ENCODE measurements at places on chromosomes 4 and X.

GRCh38 chr4:123017636-123018395, 95.4 kb upstream of the NUDT6 start:
- peak; percentile 73 for DNase-seq

DNA sequence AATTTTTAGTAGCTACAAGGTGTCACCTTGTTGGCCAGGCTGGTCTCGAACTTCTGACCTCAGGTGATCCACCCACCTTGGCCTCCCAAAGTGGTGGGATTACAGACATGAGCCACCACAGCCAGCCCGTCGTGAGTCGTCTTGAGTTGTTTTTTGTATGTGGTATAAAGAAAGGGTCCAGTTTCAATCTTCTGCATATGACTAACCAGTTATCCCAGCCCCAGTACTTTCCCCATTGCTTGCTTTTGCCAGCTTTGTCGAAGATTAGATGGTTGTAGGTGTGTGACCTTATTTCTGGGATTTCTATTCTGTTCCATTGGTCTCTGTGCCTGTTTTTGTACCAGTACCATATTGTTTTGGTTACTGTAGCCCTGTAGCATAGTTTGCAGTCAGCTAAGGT, 105.9 kb downstream of the OR13H1 start:
- no peak for DNase-seq

DNA sequence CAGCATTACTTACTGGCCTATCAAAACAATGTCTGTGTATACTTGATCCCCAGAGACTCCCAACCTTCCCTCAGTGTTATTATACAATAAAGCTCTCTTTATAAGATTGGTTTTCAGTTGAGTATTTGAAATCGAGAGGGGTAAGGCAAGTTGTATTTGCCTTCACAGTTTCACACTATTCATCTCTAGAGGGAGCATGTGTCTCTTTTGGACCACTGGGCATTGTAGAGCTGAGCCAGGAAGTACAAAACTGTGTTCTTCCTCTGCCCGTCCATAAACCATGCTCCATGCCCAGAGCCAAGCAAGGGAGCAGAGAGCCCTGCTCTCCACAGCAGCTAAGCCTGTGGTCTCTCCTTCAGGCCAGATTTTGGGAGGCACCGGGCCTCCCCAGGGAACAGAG, 61.5 kb upstream of the HHIP start:
- peak; percentile 49 for DNase-seq

DNA sequence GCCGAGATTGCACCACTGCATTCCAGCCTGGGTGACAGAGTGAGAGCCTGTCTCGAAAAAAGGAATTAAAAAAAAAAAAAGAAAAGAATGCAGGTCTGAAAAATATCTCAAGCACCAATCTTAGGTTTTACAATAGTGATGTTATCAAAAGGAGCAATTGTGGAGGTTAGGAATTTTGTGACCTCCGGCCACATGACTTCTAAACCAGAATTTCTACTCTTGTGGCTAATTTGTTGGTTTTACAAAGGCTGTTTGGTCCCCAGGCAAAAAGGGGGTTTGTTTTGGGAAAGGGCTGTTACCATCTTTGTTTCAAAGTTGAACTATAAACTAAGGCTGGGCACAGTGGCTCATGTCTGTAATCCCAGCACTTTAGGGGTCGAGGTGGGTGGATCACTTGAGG, 15.4 kb upstream of the ZNF41 start:
- no peak for DNase-seq

- peak; percentile 28 for DNase-seq
Measured at GRCh38 chrX:134236626-134237614, at the start of gene CCDC160. TSS of gene CCDC160 (plus strand) at chrX:134237182. CDS start at chrX:134244801, 7,619 bp downstream.

- DNase-seq: no peak
Measured at GRCh38 chr4:149965206-149965605, 113.0 kb upstream of the DCLK2 start.

DNA sequence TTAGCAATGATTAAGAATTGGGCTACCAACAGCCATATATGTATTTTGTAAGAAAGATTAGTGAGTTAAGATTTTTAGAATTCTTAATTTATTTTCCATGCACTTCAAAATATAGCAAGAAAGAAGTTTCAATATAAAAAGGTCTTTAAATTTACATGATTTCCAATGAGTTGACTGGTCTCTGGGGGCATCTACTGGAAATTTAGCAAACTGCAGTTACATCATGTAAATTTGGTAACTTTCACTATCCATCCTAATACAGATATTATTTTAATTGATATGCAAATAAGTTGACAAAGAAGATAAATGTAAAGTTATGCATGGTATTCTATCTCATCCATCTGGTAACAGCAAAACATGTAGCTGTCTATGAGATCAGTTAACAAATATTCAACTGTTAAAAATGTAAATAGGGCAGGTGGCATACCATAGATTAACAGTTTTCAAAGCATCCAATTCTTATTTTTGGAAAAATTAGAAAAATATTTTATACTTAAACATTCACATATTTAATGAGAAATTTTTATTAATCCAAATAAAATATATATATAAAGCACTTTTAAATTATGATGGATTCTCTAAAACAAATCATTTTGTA, 29.1 kb downstream of the TTC29 start:
- DNase-seq: peak; percentile 72

DNA sequence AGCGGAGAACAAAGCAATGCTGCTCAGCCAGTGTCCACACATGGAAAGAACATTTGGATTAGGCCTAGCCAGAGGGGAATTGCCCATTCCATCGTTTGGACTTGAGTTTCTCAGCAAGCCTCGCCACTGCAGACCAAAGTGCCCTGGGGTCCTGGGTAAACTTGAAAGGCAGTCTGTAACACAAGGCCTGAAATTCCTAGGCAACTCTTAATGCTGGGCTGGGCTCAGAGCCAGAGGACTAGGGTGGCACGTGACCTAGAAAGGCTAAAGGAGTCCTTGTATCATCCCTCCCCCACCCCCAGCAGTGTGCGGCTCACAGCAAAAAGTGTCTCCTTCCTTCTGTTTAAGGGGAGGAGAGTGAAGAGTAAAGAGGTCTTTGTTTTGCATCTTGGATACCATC, 210.4 kb upstream of the ARX start:
- DNase-seq: no peak

DNA sequence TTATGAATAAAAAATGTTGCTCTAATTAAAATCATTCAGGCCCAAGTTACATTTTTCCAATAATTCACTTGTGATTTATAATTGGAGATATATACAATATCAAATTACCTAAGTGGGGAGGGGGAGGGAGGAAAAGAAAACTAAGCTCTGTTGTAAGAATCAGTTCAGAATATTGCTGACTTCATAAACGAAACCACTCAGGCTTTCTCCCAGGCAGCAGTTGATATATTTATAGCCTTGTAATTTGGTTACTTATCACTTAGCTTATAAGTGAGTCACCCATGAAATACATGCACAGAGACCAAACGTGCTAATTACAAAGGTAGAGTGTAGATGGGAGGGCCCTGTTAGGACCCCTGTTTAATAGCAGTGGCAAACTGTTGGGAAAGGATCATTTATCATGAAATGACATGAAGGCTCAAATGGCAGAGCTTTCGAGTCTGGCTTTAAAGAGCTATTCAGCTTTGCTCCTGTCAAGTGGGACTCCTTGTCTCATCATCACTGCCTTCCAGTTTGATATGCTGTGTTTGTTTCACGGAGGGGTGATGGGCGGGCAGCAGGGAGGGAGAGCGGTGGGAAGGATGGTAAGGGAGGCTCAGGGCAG, 105.6 kb upstream of the PGRMC2 start:
- DNase-seq: no peak

Data from dermis blood vessel endothelial cell (primary cell).